ENCODE measurements at places on chromosomes 7 and 10.

- no peak for DNase-seq
Measured at GRCh38 chr7:110987127-110987693, 103.7 kb upstream of the LRRN3 start.

- DNase-seq = no peak
Measured at GRCh38 chr10:125084614-125085257, 75.6 kb downstream of the CTBP2 start.

DNA sequence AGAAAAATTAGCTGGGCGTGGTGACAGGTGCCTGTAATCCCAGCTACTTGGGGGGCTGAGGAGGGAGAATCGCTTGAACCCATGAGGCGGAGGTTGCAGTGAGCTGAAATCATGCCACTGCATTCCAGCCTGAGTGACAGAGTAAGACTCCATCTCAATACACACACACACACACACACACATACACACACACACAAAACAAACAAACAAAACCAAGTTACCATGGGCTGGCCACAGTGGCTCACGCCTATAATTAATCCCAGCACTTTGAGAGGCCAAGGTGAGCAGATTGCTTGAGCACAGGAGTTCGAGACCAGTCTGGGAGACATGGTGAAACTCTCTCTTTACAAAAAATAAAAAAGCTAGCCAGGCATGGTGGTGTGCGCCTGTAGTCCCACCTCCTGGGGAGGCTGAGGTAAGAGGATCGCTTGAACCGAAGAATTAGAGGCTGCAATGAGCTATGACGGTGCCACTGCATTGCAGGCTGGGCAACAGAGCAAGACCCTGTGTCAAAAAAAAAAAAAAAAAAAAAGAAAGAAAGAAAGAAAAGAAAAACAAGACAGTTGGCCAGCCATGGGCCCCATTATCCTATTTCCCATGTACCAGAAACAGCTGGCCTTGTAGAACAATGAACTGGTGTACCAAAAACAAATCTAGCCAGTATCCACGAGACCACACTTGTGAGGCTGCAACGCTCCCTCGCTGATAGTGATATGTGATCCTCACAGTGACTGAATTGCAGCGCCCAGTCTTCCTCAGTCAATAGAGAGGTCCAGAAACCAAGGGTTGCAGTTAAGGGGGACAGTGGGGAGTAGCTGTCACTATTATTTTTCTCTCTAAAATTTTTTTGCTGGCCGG lies 6.6 kb upstream of the AGFG2 start:
- no peak for DNase-seq

GRCh38 chr7:84823530-84823929 lies 363.3 kb downstream of the SEMA3D start:
- DNase-seq = no peak

DNA sequence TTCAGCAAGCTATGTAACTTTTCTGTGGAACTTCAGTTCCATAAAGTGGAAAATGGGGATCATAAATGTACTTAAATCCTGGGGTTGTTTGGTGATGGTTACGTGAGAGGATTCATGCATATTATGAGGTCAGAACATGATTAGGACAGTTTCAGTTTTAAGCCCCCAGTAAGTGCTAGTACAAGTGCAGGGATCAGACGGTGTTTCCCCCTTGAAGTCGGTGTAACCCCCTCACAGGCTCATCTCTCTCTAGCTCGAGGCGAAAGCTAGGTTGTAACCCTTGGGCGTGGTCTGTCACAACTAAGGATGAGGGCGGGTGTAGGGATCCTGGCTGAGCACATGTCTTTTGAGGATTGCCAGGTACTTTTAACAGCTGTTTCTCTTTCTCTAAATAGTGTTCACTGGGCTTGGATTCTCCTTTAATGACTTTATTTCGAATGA lies 84.7 kb downstream of the SPAG6 start:
- DNase-seq = no peak

- no peak for DNase-seq
Measured at GRCh38 chr7:1899951-1900762, 230.1 kb downstream of the ELFN1 start.

GRCh38 chr10:123154711-123155505 lies 706 bp downstream of the BUB3 start:
- no peak for DNase-seq

GRCh38 chr7:156751319-156751718 lies 110.7 kb downstream of the RNF32 start:
- DNase-seq = no peak

DNA sequence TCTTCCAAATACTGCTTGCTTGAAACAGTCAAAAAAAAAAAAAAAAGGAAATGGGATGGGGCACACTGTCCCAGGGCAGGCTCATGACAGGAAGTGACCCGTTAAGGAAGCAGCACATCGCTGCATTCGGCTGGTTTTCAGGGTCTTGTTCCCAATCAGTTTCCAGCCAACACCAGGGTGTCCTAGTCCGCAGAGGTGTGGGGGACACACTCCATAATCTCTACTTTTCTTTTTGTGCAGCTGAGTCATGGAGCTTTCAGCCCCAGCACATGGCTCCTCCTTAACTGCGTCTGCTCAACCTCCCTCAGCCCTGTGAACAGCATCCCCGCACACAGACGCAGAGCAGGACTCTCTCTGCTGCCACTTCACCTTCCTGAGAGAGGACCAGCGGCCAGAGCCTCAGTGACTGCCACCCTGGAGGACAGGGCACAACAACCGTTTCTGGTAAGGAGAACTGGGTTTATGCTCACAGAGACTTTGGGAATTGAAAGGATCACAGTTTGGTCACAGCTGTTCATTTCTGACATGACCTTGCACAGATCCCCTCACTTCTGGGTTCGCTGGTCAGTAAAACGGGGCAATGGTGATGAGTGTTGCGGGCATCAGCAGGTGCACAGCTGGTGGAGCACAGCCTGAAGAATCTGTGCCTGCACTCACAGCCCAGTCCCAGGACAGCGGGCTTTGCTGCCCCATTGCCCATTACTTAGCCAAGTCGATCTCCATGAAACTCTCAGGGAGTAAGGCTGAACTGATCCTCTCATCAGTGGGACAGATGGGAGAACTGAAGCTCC lies at the start of gene GIMAP5:
GIMAP5 (plus strand) TSS at position 154 of the 791 bp plus-strand sequence. CDS start 3,467 bp downstream, outside the sequence.
- no peak for DNase-seq

- no peak for DNase-seq
Measured at GRCh38 chr10:10758306-10758705, 259.4 kb upstream of the CELF2 start.
